ENCODE measurements at places on chromosomes 13 and 19. TPM values are rescaled to one million over a fixed set of nuclear protein-coding genes. Genes with fewer than 3 reads are reported as not detected.

Gene NDUFA13
- total RNA-seq: 140 TPM

Gene VWA8
- 24.3 TPM for total RNA-seq

Gene GAPDHS
- not detected for total RNA-seq

Gene CBY2
- not detected for total RNA-seq

Gene EFNB2
- total RNA-seq: 4.1 TPM

Gene PSG7
- total RNA-seq: not detected

Gene ATP8B3
- total RNA-seq: 2.0 TPM

Gene SELENOV
- total RNA-seq: not detected

Gene TDRD12
- total RNA-seq: 0.20 TPM

Gene TNFSF9
- total RNA-seq: 1.5 TPM

Gene ZNF749
- 10.9 TPM for total RNA-seq

Gene CLIP3
- 6.2 TPM for total RNA-seq

Gene FGF9
- total RNA-seq: not detected

Gene ZNF653
- total RNA-seq: 4.5 TPM

Gene KCNN4
- 2.9 TPM for total RNA-seq

Gene NXNL1
- total RNA-seq: not detected

Gene CEACAM20
- not detected for total RNA-seq

Gene CYP2A7
- not detected for total RNA-seq

Gene ESD
- 135 TPM for total RNA-seq

Gene PCDH8
- total RNA-seq: not detected

Gene CCDC8
- 20.9 TPM for total RNA-seq

Gene CEACAM3
- not detected for total RNA-seq

Gene NLRP4
- total RNA-seq: not detected

Gene VSTM2B
- not detected for total RNA-seq

Gene ZNF728
- total RNA-seq: 0.39 TPM

Gene FUT6
- not detected for total RNA-seq

Gene NKPD1
- total RNA-seq: 0.39 TPM

Gene ZNF880
- 17.3 TPM for total RNA-seq

Gene ZNF530
- 2.2 TPM for total RNA-seq

Gene FCHO1
- 1.2 TPM for total RNA-seq

Gene PTPRS
- total RNA-seq: 78.8 TPM

Gene SLC6A16
- not detected for total RNA-seq

Gene CRB3
- not detected for total RNA-seq

Gene KLK15
- not detected for total RNA-seq

Gene OR7D2
- total RNA-seq: not detected

Gene USHBP1
- not detected for total RNA-seq

Gene RFPL4AL1
- total RNA-seq: not detected

Gene CCDC106
- 5.9 TPM for total RNA-seq

Gene SRRM5
- 0.37 TPM for total RNA-seq

Gene IGFLR1
- total RNA-seq: 1.6 TPM

Gene MED26
- total RNA-seq: 5.5 TPM

Gene ZNF564
- total RNA-seq: 3.3 TPM
